ENCODE measurements at places on chromosomes 3 and 15.

DNA sequence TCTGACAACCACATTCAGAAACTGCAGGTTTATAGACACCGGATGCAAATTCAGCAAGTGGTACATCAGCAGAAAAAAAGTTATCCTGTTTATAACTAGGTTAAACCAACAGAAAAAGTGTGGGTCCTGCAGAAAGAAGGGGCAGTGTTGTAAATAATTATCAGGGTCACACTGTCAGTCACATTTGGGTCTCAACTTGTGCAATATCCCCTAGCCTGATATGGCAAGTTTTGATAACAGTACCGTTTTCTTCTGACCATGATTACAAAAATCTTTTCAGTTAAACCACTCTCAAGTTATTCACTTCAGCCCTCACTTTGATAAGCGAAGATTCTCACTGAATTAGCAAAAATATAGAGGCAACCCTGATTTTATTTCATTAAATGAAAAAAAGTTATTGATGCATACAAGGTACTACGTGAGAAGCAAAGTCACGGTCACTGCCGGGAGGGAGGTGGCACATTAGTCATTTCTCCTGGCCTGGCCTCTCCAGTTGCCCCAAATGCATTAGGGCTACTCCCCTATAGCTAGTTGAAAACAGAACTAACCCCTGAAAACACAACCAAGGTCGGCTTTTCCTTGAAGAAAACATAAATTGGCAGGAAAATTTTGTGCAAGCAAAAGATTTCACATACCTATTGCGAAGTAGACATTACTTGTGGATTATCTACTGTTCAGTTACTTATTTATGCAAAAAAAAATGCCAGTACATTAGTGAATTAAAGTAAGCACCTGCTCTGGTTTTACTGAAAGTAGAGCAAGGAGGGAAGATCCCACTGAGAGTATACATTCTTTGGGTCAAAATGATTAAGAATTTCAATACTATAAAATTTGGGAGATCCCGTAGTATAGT is 28.6 kb downstream of the IL5RA start:
- no peak for DNase-seq

DNA sequence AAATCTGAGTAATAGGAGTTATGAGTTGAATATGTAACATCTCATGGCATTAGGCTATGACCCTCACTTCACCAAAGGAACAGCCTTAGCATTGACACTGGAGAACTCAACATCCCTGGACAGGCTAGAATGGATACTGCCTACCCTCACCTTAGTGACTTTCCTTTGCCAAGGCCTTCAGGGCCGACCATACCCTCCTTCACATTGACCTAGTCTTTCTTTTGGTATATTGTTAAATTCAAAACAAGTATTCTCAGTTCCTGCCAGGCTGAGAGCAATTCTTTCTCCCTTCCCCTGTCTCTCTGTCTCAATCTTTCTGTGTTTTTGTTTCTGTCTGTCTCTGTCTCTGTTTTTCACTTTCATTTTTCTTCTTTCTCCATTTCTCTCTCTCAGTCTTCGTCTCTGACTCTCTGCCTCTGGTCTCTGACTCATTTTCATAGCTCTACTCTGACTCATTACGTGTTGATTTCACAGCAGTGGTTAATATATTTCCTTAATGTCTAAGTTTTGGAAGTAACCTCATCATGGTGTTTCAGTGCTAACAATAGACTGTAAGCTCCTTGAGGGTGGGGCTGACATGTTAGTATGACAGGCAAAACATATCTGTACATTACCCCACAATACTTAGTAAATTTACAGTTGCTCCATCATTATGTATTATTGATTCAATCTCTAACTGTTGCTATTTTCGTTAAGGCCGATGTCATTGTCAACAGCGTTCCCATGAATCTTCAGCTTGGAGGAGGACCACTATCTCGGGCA is 32.5 kb downstream of the PARP15 start:
- peak; percentile 84 for DNase-seq

GRCh38 chr3:115828401-115828800 is 205.1 kb downstream of the GAP43 start:
- DNase-seq = no peak

DNA sequence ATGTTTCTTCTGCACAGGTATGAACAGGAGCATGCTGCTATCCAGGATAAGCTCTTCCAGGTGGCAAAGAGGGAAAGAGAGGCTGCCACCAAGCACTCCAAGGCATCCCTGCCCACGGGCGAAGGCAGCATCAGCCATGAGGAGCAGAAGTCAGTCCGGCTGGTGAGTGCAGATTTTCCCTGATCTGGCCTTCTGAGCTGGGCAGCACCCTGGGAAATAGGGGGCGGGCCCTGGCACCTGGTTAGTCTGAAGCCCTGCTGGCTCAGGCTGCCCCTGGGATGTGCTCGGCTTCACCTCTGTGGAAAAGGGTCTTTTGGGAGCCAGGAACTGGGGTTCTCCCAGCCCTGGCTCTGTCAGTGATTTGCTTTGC is 29.0 kb downstream of the CHCHD6 start:
- DNase-seq = no peak

GRCh38 chr15:40106203-40107161 is 2.2 kb downstream of the BMF start:
- no peak for DNase-seq

GRCh38 chr3:190326361-190326760 is 4.1 kb upstream of the CLDN1 start:
- no peak for DNase-seq

GRCh38 chr3:136835813-136836510 is 17.0 kb downstream of the SLC35G2 start:
- DNase-seq = no peak

DNA sequence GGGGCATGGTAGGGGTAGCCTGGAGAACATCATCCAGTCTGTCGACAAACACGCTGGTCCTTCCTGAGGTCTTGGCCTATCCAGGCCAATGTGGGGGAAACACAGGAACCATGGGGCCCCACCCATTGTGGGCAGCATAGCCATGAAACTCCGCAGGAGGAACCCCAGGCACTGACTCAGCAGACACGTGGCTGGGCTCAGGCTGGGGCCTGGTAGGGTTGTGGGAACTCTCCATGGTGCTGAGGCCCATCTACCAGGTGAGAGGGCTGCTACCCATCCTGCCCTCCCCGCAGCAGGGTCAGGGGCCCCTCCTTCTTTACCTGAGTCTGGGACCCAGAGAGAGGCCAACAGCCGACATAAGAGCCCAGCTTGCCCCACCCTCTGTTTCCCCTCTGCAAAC is 22.6 kb upstream of the CACNA2D2 start:
- DNase-seq = peak; percentile 22

GRCh38 chr3:27681249-27681748 is 40.8 kb downstream of the EOMES start:
- DNase-seq = peak; percentile 55

DNA sequence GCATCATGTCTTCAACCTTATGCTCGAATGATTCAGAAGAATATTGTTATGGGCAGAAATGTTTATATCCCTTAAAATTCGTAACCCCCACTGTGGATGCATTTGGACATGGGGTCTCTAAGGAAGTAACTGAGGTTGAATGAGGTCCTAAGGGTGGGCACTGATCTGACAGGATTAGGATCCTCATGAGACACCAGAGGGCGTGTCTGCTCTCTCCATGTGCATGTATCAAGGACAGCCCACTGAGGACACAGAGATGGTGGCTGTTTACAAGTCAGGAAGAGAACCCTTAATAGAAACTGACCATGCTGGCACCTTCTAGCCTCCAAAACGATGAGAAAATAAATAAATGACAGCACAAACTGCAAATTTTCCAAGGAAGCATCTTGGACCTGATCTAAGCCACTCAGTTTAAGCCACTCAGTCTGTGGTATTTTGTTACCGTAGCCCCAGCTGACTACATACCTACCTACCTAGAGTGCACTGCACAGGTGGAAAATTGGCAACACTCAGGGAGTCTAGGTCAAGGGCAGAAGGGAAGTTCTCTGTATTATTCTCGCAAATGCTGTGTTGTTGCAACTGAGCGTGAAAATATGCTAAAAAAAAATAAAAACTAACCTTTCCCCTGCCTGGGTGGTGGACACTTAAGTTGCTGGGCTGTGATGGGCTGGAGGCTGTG is 126.6 kb downstream of the TJP1 start:
- peak; percentile 14 for DNase-seq

DNA sequence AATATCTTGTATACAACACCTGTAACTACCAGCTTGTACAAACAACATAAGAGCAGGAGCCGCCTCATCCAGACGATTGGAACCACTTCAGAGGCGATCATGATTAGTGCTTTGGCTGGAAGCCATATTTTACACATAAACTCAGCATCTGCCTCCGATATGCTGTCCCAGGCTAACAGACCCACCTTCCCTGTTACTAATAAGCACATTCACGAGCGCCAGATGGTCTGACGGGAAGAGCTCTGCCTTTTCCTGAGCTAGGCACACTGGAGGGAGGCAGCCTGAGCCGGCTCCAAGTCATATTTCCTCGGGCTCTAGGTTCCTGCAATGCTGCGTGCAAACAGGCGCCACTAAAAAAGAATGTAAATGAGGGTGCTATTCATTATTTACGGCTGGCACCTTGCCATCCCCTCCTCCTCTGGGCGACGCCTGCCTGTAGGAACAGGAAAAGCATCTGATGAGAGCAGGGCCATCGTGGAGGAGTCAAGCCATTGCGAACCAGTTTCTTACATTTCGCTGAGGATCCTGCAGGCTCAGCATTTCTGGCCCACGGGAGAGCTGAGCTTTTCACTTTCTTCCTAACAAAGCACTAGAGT is 98.2 kb downstream of the ANXA2 start:
- DNase-seq = no peak

GRCh38 chr3:29267226-29267625 is 13.6 kb upstream of the RBMS3 start:
- DNase-seq = no peak

GRCh38 chr3:112675943-112676535 is 35.1 kb upstream of the CCDC80 start:
- DNase-seq = no peak

- DNase-seq = no peak
Measured at GRCh38 chr3:9730657-9731205, 804 bp upstream of the BRPF1 start.

- no peak for DNase-seq
Measured at GRCh38 chr3:183159333-183159732, 3.2 kb downstream of the LAMP3 start.

GRCh38 chr3:151219056-151219455 is 16.0 kb upstream of the GPR171 start:
- DNase-seq = peak; percentile 91

GRCh38 chr3:81876826-81877225 is 115.4 kb upstream of the GBE1 start:
- no peak for DNase-seq

DNA sequence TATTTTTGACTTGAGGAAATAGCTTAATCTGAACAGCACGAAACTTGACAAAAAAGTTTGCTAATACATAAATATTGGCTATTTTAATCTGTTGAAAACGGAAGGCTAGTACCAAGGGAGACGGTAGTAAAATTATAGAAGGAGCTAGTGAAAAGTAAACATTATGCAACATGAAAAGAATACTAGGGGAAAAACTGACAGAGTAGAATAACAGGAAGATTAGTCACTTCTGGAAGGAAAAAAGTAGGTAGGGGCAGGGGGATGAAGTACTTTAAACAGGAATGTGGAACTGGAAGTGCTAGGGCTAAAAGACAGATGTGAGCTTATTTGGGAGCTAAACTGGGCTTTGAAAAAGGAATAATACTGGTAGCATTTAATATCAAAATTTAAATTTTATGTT is 60.1 kb downstream of the MBNL1 start:
- DNase-seq = peak; percentile 70

DNA sequence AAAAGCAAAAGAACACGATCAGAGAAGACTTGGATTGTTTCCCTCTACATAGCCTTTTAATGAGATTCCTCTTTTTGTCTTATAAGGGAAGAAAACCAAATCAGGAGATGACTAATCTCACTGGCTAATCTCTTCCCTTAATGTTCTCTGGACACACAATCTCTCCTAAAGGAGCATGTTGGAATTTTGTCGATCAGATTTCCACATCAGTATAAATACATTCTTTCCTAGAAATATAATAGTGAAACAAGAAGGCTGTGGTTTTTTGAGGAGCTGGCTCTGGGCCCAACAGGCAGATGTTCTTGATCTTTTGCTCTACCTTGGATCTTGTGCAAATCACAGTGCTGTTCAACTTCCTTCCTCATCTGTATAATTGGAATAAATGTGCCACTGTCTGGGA is 94.0 kb downstream of the GTPBP8 start:
- DNase-seq = no peak

DNA sequence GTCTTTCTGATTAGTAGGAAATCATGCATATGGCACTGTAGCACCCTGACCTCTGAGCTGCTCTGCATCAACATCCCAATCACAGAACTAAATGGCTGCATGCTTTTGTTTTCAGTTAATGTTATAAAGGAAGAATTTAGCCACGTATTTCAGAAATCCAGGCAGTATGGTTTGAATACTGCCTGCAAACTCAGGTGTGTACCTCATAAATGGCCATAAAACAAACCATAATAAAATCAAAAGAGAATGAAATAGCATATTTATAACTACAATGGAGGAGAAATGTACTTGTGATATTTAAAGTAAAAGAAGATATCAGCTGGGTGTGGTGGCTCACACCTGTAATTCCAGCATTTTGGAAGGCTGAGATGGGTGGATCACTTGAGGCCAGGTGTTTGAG is 94.5 kb downstream of the IL20RB start:
- DNase-seq = no peak

- peak; percentile 18 for DNase-seq
Measured at GRCh38 chr3:44355362-44356033, 16.9 kb downstream of the TCAIM start.

DNA sequence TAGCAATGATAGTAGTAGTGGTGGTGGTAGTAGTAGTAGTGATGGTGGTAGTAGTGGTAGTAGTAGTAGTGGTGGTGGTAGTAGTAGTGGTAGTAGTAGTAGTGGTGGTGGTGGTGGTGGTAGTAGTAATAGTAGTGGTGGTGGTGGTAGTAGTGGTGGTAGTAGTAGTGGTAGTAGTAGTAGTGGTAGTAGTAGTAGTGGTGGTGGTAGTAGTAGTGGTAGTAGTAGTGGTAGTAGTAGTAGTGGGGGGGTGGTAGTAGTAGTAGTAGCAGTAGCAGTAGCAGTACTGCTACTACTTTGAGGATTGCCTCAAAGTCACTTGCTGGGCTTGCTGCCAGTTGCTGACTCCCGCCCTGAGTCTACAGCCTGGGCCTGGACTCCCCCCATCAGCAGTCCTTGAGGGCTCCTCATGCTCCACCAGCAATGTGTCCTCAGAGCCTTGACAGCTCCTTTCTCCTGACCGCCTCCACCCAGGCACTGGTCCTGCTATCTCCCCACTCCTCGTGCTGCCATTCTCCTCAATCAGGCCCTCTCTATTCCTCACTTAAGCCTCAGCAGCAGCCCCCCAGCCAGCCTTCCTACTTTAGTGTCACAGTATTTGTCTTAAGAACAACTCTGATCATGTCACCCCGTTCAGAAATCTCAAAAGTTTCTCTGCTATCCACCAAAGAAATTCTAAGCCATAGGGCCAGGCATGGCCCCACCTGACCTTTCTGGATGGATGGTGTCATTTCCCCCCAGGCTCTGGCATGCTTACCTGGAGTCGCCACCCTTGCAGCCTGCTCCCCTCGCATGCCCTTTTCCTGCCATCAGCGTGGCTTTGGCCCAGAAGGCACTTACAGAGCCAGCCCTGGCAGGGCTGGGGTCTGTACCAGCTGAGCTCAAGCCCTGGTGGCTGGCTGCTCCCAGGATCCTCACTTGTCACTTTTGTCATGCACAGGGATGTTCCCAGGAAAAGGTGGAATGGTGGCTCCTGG is 45.6 kb downstream of the DLEC1 start:
- DNase-seq = no peak
